ENCODE measurements at places on chromosomes 16 and 17.
A peak's percentile ranks its signal among the peaks of the same experiment; 100 is the strongest.

GRCh38 chr17:72110231-72110941 lies 10.4 kb upstream of the SOX9 start:
- DNase-seq: no peak

- DNase-seq: no peak
Observed at GRCh38 chr16:27531186-27531585, 18.5 kb downstream of the GTF3C1 start.

- DNase-seq: no peak
Observed at GRCh38 chr16:60061396-60061795, 1327.3 kb upstream of the GOT2 start.

DNA sequence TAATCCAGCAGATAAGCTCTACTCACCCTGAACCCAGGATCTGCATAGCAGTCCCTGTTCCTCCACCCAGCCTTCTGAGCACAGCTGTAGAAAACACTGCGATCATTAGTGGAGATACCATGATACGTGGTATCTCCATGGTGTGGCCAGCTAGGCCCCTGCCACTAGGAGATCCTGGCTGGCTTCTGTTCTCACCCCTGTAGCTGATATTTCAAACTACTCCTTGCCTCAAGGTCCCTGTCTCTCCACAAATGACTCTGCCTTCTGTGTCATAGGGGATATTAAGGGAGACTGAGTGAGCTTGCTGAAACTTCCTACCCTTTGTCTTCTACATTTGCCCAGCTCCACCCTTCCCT lies 44.3 kb downstream of the ERN1 start:
- no peak for DNase-seq

DNA sequence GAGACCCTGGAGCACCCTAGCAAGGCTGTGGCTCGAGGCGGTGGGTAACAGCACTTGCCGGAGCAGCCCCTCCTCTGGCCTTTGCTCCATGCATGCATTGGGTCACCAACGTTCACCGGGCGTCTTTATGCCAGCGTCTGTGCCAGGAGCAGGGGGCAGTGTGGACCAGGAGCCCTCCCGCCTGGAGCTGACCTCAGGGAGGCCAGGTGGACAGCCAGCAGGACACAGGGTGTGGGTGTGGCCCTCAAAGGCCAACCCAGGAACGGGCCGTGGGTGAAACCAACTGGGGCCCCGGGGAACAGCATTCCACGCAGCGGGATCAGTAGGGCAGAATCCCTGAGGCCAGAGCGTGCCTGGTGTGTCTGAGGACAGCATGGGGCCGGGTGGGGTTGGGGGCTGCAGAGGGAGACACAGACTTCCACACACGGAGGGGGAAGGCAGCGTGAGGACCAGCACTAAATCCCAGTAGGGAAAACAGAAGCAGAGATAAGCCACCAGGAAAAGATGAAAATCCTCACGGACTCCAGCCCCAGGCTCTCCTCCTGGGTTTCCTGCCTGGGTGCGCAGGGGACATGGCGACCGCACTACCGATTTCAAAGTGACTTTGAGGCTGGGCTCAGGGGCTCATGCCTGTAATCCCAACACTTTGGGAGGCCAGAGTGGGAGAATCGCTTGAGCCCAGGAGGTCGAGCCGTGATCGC lies 2.9 kb upstream of the CD7 start:
- DNase-seq: no peak

- no peak for DNase-seq
Observed at GRCh38 chr17:31328160-31328535, 6.7 kb upstream of the EVI2A start.

GRCh38 chr16:77234611-77235010 lies 35.4 kb downstream of the SYCE1L start:
- DNase-seq: no peak

DNA sequence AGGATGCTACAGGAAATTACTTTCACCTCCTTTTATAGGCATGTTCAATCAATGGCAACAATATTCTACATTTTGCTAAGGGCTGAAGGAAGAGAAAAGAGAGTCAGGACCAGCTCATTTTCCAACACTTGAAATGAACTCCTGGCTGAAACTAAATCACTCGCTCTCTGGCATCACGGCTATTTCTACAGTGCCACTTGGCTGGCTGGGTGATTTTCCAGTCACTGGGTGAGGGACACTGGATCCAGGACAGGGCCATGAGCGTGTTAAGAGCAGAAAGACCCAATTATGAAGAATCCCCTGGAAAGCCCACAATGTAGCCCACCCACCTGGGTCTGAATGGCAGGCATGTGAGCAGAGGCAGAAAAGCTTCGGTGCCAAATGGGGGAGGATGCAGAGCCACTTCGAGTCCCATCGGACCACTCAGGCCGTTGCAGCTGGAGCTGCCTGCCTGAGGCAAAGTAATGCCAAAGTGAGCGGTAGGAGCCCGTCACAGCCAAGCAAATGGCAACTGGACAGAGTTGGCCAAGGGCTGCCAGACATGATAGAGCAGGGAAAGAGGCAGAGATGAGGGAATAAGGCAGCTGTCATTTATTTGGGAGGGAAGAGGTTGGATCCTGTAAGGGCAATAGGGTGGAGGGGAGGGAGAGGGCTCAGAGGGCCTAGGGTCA lies 246.2 kb downstream of the STX8 start:
- DNase-seq: no peak

GRCh38 chr17:59357929-59358328 lies 26.5 kb downstream of the YPEL2 start:
- no peak for DNase-seq

- DNase-seq: no peak
Observed at GRCh38 chr16:87017371-87018012, 299.7 kb downstream of the C16orf95 start.

GRCh38 chr17:9684955-9685621 lies 39.8 kb downstream of the USP43 start:
- DNase-seq: no peak

DNA sequence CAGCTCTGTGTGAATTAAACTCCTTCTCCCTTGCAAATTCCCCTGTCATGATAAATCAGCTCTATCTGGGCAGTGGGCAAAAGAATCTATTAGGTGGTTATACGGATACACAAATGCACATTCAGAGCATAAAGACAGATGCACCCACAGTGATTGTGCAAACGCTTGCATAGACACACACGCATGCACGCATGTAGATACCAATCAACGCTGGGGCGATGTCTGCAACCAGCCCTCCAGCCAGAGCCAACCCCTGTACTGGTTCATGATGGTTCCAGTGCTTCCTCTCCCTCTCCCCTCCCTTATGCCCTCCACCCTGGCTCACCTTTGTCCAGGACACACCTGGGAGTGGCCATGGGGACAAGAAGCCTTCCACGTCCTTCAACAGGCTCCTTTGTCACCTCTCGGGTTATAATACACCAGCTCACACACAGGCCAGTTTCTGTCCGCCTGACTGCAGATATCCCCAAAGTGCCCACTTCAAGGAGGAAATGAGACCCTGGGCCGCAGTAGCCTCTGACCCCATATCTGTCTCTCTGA lies 33.1 kb upstream of the SNN start:
- no peak for DNase-seq

GRCh38 chr17:306536-307294 lies 45.9 kb downstream of the RPH3AL start:
- DNase-seq: no peak

DNA sequence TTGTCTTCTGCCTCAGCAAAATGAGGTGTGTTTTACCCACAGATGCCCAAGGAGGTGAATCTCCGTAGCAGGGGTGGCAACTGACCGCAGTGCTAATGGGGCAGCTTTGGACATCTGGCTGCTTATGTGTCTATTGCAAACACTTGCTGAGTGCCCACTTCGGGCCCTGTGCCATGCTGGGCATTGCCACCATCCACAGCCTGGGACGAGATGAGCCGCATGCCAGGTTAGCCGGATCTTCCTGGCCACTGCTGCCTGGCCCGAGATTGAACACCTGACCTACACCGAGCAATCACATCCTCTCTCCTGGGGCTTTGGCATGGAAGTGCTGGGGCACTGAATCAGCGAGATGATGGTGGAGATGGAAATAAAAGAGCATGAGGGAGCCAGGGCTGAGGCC lies 238.7 kb downstream of the GSG1L start:
- DNase-seq: no peak

DNA sequence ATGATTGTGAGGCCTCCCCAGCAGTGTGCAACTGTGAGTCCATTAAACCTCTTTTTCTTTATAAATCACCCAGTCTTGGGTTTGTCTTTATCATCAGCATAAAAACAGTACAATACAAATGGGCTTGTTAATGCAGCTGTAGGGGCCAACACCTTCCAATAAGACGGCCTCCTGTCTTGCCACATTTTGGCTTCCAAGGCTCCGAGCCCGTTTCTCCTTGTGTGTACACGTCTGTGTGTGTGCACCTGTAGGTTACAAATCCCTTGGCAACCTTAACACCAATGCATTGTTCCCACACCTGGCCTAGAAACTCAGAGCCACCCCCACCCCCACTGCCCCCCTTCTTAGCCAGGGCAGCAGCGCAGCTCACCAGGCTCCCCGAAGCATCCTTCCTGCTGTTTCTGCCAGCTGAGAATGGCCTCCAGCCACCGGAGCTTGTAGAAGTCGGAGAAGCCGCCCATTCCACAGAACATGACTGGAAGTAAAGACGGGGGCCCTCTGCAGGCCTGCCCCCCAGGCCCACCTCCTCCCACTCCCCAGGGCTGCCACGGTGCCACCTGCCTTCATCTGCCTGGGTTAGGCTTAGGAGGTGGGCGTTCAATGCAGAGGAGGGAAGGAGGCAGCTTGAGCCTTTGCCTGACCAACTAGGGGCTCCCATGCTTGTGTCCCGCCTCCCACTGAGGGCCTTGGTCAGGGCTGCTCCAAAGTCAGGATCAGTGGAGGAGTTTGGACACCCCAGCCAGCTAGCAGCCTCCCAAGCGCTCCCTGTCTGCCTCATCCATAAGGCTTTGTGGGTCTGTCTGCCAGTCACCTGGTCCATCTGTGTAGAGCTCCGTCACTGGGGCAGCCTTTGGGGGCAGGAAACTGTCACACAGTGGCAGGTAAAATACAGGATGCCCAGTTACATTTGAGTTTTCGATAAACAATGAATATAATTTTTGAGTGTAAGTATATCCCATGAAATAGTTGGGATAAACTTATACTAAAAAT lies 10.6 kb downstream of the C16orf89 start:
- no peak for DNase-seq

GRCh38 chr16:57591086-57591869 lies 37.2 kb upstream of the ADGRG1 start:
- DNase-seq: peak; percentile 70

- no peak for DNase-seq
Observed at GRCh38 chr17:1202291-1202690, 22.5 kb upstream of the ABR start.

DNA sequence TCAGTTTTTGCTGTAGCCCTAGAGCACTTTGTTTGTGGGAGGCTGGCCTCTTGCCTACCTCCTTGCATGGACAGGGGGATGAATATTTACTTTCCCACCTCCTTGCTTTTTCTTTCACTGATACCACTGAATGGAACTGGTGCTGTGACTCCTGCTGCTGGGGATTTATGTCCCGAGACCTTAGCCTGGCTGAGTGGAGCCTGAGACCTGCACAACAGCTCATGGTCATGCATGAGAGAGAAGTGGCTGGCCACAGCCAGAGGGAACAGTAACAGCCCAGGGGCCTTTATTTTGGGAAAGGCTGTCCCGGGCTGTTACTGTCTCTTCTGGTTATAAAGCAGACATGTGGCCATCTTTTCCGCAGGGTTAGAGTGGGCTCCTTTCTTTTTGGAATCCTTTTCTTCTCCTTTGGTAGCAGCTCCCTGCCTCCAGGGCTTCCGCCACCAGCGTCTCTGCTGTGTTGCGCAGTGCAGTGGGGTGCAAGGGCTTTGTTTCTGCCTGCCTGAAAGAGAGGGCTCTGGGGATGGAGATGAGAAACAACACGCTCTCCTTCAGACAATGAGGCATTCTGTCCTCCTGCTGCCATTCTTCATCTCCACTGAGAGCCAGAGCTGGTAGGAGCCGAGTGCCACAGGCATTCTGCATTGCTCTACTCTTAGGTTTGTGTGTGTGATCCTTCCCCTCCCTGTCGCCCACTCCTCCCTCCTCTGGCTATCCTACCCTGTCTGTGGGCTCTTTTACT lies 14.5 kb downstream of the SNX11 start:
- no peak for DNase-seq

DNA sequence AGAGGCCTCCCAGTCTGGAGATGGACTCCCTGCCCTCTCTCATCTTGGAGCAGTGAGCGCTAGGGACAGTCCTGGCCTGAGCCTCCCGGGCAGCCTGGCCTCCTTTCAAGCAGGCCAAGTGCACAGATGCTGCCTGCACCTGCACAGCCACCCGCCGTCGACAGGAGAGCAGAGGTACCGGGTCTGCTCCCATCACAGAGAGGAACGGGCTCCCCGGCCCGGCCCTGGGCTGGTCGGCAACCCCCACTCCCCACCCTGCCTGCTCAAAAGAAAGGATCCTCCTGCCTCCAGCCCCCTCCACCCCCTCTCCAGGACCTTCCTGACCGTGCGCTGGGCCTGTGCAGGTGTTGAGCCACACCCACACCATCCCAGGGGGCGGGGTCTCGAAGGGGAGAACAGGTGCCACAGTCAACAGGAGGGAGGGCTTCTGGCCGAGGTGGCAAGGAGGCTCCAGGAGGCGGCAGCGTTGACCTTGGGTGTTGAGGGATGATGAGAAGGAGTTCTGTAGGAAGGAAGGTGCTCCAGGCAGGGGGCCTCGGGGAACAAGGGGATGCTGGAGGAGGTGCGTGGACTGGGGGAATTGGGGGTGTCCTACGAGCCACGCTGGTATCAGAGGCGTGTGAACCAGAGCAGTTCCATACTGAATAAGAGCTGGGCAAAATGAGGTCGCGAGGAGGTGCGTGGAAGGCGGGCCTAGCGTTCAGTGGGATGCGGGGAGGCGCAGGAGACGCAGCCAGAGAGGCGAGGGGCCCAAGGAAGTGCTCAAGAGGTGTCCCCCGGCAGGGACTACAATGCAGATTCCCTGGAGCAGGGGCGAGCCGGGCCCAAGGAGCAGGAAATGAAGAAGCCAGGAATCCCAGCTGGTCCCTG lies 967 bp upstream of the CDH15 start:
- no peak for DNase-seq

DNA sequence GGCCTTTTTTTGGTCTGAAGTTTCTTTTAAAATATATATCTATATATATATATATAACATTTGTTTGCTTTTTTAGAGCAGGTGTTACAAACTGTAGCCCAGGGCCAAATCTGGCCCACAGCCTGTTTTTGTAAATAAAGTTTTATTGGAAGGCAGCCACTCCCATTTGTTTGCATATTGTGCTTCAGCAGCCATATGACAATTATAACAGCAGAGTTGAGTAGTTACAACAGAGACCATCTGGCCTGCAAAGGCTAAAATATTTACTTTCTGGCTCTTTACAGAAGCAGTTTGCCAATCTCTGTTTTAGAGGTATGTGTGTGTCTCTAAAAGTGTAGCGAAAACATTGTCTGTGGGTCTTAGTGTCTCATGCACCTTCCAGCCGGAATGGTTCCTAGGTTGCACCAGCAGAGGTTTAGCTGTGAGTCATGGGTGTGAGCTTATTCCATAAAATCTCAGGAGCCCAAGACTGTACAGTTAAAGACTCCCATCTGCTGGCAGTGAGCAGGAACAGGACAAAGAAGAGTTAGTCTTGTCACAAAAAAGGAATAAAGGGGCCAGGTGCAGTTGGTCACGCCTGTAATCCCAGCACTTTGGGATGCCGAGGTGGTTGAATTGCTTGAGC lies 23.8 kb downstream of the LCMT1 start:
- no peak for DNase-seq

GRCh38 chr16:10333321-10334032 lies 52.4 kb upstream of the ATF7IP2 start:
- DNase-seq: no peak

Measured in activated CD8-positive, alpha-beta memory T cell treated with anti-CD3 and anti-CD28 coated beads for 48 hours (primary cell).